ENCODE measurements at places on chromosomes 3 and 15.

DNA sequence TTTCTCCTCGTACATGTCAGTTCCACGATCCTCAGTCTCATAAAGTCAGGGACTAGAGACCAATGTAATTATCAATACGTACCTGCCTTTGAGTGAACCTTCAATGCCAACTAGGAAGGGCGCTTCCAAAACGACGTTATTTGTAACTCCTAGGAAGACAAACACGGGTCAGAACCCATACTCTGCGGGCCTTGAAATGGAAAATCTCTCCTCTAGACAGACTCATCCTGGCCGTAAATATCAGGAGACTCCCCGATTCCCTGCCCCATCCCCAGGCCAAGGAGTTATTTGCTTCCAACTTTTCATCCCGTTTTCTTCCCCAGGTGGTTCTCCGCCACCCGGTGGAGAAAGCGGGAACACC, 578 bp downstream of the OIP5 start:
- no peak for DNase-seq

DNA sequence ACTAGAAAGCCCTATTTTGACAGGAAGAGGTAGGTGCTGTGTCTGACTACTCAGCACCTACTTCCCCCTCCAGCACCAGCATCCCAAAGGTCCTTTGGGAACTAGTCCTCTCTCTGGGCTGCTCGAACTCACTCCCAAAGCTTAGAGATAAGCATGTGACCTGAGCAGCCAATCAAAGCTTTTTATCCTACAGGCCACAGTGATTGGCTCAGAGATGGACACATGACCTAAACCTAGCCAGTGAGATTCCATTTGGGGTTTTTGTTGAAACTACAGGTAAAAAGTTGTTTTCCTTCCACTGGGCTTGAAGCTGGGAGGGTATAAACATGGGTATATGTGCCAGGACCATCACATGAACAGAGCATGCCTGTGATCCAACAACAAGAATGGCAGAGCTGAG, 186.5 kb upstream of the PPP2R3A start:
- no peak for DNase-seq

GRCh38 chr3:193782276-193782647, 189.3 kb downstream of the OPA1 start:
- no peak for DNase-seq

- no peak for DNase-seq
Observed at GRCh38 chr3:88105325-88105724, 44.4 kb upstream of the C3orf38 start.

GRCh38 chr3:46926447-46926846, 48.9 kb downstream of the PTH1R start:
- no peak for DNase-seq

Data from NCI-H2029 treated with DMSO at 0.1 percent for 48 hours (cell line).